ENCODE measurements at places on chromosomes 4 and X.

- DNase-seq, result no peak
These were observed 95.8 kb upstream of the TENM3 start for GRCh38 chr4:182147391-182147790.

DNA sequence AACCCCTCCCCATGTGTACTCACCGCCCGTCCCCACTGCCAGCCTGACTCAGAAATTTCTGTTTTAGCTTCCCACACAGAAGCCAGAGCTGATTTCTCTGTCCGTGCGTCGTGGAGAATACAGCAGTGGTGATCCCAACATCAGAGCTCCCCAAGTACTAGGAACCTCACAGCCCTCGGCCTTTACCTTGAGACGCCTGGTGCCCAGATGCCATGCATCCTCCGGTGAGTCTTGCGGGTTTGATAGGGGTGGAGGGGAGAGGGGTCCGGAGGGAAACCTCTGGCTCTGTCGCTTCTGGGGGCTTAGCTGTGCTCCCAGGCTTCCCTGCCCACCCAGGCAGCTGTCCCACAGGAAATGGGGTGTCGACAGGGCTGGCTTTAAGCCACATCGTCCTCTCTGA, 2.1 kb downstream of the LOC101059915 start:
- DNase-seq, result no peak

GRCh38 chr4:78355306-78355705, 196.3 kb upstream of the ANXA3 start:
- no peak for DNase-seq

DNA sequence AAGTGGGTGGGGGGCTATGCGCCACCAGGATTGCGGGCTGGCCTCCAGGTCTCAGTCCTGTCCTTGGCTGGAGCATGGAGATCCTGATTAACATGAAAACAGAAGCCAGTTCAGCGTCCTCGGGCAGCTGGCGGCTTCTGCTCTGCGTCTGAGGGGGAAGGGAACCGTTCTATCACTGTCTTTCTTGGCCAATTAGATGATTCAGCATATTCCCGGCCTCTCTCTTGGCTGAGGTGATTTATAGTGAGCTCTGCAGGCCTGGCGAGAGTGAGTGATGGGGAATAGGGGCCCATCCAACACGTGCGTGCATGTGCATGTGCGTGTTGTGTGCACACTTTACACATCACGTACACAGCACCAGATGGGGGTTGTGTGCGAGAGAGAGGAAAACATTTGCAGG, 145.8 kb upstream of the ATP6AP2 start:
- peak; percentile 26 for DNase-seq

GRCh38 chr4:143399113-143399949, 62.7 kb downstream of the GAB1 start:
- no peak for DNase-seq

DNA sequence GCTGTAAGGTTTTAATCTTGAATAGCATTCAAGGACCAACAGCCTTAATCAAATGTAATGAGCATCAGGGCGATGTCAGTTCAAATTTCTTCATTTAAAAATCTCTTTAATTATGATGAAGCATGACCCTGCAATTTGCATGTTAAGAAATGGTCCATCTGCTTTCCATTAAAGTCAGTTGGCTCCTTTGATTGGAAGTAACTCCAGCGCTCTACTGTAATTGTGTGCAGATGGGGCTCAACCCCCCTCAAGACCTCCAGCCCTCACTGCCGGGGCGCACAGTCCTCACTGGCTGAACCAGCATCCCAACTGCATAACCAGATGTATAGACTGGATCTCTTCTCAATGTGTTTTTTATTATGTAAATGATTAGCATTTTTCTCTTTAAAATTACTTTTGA, 126.9 kb downstream of the VCX3B start:
- no peak for DNase-seq

DNA sequence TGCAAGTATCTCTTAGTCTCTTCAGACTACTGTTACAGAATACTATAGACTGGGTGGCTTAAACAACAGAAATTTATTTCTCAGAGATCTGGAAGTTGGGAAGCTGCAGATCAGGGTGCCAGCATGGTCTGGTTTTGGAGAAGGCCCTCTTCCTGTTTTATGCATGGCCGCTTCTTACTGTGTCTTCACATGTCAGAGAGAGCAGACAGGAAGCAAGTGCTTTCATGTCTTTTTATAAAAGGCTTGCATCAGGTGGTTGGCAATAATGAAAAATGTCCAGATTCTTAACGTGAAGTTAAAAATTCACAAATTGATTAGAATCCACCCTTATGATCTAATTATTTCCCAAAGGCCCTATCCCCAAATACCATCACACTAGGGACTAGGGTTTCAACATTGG, 284.9 kb downstream of the RPA4 start:
- DNase-seq, result no peak

DNA sequence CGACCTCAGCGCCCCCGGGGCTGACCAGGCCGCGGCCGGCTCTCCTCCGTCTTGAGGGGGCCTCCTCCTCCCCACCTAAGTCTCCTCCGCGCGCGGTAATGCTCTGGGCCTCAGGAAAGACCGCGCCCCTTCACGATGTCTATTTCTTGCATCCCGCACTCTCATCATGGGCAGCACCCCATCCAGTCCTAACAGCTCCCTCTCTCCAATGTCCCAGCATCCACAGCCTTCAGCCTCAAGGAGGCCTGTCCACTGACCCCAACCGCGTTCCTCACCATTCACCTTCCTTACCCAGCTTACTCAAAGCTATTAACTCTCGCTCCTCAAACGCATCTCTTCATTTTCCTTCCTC, 77.5 kb downstream of the MAGED4 start:
- DNase-seq, result no peak

All from right renal cortex interstitium (tissue), 3 donors.